ENCODE measurements at places on chromosomes 7 and 10.

GRCh38 chr7:39085590-39086049, 107.9 kb downstream of the POU6F2 start:
- DNase-seq = peak; percentile 81

GRCh38 chr7:51290702-51291540, 25.7 kb downstream of the COBL start:
- no peak for DNase-seq

DNA sequence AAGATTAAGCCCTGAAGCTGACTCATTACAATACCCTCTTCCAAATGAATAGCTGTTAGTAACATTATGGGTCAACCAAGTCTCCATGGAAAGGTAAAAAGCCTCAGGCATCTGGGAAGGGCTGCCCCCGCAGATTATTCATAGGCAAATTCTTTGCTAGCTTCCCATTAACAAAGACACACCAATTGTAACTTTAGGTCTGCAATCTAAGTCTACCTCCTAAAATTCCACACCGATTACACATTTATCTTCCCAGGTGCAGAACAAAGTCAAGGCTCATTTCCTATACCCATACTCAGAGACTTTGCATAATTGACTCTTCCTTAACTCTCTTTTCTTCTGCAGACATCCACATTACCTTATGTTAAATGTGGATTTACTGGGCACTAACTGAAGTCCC, 826.3 kb upstream of the MBL2 start:
- peak; percentile 80 for DNase-seq

DNA sequence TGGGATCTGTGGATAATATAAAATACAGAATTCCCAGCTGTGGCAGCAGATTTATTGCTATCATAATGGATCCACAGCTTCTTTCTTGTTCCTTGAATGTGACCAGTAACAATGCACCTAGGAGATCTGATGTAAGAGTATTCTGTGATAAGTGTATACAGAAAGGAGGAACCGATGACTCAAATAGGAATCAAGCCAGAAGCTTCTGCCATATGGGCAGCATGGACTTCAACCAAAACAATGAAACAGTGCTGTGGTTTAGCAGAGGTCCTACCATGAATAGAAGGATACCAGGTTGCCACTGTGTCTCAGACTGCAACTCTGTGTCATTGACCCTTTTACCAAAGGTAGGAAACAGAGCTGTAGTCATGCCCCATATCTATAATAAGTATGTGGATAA, 81.8 kb downstream of the PTPRZ1 start:
- no peak for DNase-seq

DNA sequence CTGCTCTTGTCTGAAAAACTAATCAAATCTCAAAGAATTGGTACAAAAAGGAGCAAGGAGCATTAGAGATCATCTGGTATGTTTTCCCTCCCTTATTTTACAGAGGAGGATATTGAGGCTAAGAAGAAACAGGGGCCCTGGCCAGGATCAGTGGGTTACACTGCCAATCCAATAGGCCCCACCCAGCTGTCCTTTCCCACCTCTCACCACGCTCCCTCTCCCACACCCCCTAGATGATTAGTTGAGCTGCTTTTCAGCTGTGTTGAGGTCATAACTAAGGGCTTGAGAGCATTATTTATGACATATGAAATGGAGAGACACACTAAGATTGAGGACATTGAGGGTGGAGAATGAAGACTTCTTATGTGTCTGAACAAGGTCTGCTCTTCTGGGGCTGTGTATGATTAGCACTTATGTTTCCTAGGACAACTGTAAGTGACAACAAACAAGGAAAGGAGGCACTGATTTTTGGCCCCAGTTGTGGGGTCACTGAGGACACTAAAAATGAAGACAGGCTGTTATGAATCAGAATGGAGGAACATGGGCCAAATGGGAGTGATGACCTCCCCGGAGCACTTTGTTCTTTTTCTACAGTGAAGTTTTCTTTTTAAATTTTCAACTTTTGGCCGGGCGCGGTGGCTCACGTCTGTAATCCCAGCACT, 26.5 kb downstream of the VWA2 start:
- no peak for DNase-seq

DNA sequence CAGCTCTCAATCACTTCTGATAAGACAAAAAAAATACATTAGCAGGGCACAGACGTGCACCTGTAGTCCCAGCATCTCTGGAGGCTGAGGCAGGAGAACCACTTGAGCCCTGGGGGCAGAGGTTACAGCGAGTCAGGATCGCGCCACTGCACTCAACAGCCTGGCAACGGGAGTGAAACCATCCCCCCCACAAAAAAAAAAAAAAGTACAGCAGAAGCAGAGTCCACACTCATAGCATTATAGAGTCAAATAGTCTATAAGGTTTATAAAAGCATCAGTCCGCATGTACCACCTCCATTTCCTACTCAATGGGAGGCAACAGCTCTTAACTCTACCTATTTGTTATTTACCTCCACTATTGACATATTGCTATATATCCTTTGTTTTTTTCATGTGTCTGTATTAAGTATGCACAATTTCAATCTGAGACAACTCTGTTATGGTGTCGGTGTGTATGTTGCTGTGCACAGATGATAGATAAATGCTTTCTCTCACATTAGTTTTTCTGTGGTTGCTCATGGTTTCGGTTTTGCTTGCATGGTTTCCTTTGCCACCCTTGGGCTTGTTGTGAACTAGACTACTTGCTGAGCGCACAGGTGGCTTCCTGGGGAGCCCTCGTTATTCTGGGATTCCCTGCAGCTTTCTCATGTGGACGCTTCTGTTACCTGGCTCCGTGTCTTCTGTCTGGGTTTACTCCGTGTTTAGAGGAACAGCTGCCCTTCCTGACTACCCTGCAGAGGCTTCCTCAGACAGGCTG, 40.4 kb downstream of the PROSER2 start:
- no peak for DNase-seq

GRCh38 chr10:129486805-129487204, 19.8 kb downstream of the MGMT start:
- DNase-seq = no peak

- peak; percentile 33 for DNase-seq
Measured at GRCh38 chr7:44580945-44581878, 819 bp downstream of the TMED4 start.

Measured in HAP-1 (cell line).